Right lung (tissue), 10 donors: ENCODE measurements at places on chromosomes 2 and 18. TPM values are rescaled to one million over a fixed set of nuclear protein-coding genes. Genes with fewer than 3 reads are reported as not detected.

GALNT14 gene
- 5.4 TPM for polyA plus RNA-seq

SEPTIN2 gene
- polyA plus RNA-seq = 647 TPM

MORN2 gene
- 35.6 TPM for polyA plus RNA-seq

RGPD3 gene
- polyA plus RNA-seq = 0.35 TPM

SCN2A gene
- 0.41 TPM for polyA plus RNA-seq

C1QL2 gene
- 0.10 TPM for polyA plus RNA-seq

FEV gene
- polyA plus RNA-seq = not detected

NEURL3 gene
- 0.23 TPM for polyA plus RNA-seq

SPEG gene
- 35.0 TPM for polyA plus RNA-seq

TXNDC2 gene
- polyA plus RNA-seq = not detected

LYPD6 gene
- polyA plus RNA-seq = 11.9 TPM

SAG gene
- 0.25 TPM for polyA plus RNA-seq

UPP2 gene
- polyA plus RNA-seq = 0.45 TPM

CDK15 gene
- polyA plus RNA-seq = 0.26 TPM

ECEL1 gene
- polyA plus RNA-seq = 0.30 TPM

DSC2 gene
- polyA plus RNA-seq = 8.7 TPM

MYOM1 gene
- polyA plus RNA-seq = 2.6 TPM

TEKT4 gene
- polyA plus RNA-seq = 0.16 TPM
